ENCODE measurements at places on chromosomes 6 and 20. TPM values are rescaled to one million over a fixed set of nuclear protein-coding genes. Genes with fewer than 3 reads are reported as not detected.
A peak's percentile ranks its signal among the peaks of the same experiment; 100 is the strongest.

LGSN gene
- total RNA-seq, result not detected

CD83 gene
- 8.7 TPM for total RNA-seq

PTGIS gene
- 7.0 TPM for total RNA-seq

OPRL1 gene
- 2.1 TPM for total RNA-seq

DNA sequence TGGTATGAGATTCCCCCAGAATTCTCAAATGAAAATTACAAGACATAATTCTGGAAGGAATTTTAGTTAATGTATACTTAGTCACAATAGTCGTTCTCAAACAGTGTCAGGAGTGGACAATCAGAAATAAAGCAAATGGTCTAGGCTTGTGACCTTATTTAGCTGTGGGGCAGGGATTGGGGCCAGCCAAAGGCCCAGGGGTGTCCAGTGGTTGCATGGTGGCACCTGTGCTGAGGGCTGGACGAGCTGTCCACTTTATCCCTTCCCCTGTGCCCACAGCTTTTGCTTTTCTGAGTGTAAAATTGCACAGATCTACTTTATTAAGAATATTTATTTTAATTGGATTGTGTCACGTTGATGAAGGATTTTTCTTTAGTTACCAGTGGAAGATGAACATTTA, 195.0 kb downstream of the ARID1B start:
- no peaks in the 10 kb centered on the region for H3K36me3 ChIP-seq
- H3K4me1 ChIP-seq, result peaks cover 18% of the 10 kb centered on the region
- no peak for DNase-seq
- no peak overlapping the region for H3K27ac ChIP-seq

DNA sequence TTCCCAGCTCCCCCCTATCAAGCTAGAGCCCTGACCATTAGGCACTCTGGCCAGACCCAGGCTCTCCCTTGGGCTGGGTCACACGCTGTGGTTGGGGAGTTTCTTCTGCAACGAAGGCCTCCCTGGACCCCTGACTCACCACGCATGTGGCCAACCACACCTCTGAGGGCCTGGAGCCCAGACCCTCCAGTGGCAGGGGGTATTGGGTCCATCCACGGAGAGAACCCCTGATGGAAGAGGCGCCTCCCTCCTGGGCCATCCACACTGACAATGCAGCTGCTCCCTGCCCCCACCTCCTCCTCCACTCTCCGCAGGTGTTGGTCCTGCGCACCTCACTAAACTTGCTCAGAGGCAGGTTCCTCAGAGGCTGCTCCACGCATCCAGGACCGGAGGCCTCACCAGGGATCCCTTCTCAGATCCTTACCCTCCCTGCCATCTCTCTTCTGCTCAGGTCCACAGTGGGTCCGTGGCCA, 125.4 kb downstream of the RNASET2 start:
- no peaks in the 10 kb centered on the region for H3K27me3 ChIP-seq
- DNase-seq, result no peak
- no peak overlapping the region for H3K27ac ChIP-seq

GRCh38 chr6:105593056-105593690, 190.3 kb upstream of the PREP start:
- no peaks in the 10 kb centered on the region for H3K36me3 ChIP-seq
- peak overlapping the region; percentile 13 for H3K27ac ChIP-seq
- H3K4me3 ChIP-seq, result no peak overlapping the region
- no peak for DNase-seq
- H3K27me3 ChIP-seq, result no peaks in the 10 kb centered on the region

GRCh38 chr20:63775096-63775978, 35.8 kb downstream of the SLC2A4RG start:
- no peaks in the 10 kb centered on the region for H3K36me3 ChIP-seq
- peak overlapping the region; percentile 1 for H3K27ac ChIP-seq
- peaks cover 25% of the 10 kb centered on the region for H3K4me1 ChIP-seq
- H3K4me3 ChIP-seq, result no peak overlapping the region

DNA sequence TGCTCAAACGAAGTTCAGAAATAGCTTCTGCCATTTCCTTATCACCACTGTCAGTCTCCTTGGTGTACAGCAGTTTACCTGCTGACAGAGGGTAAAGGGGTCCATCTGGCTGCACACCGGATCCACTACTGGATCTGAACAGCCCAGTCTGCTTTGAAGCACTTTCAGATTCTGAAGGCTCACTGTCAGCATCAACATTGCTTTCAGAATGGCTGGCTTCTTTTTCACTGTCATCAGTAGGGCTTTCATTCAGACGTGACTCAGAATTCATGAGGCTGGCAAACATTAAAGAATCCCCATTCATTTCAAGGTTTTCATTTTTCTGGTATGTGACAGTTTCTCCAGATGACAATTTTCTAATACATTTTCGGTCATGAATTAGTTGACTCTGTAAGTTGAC, 21.0 kb upstream of the PNISR start:
- no peaks in the 10 kb centered on the region for H3K27me3 ChIP-seq
- no peaks in the 10 kb centered on the region for H3K4me1 ChIP-seq
- no peak overlapping the region for H3K4me3 ChIP-seq
- H3K27ac ChIP-seq, result no peak overlapping the region
- no peak for DNase-seq

- no peak for DNase-seq
- H3K36me3 ChIP-seq, result no peaks in the 10 kb centered on the region
- peaks cover 46% of the 10 kb centered on the region for H3K4me1 ChIP-seq
- H3K27ac ChIP-seq, result no peak overlapping the region
- H3K4me3 ChIP-seq, result no peak overlapping the region
- H3K27me3 ChIP-seq, result no peaks in the 10 kb centered on the region
Measured at GRCh38 chr6:129701721-129702455, 8.1 kb downstream of the ARHGAP18 start.

GRCh38 chr6:112839525-112839961, 492.4 kb downstream of the RFPL4B start:
- no peaks in the 10 kb centered on the region for H3K27me3 ChIP-seq
- DNase-seq, result no peak
- H3K4me1 ChIP-seq, result no peaks in the 10 kb centered on the region
- H3K36me3 ChIP-seq, result no peaks in the 10 kb centered on the region

All from adrenal gland (tissue), 19 donors.